ENCODE measurements at places on chromosomes 6 and 20.

GRCh38 chr6:5766260-5766659 lies 240.5 kb downstream of the NRN1 start:
- no peak for DNase-seq

GRCh38 chr6:14520536-14520935 lies 403.0 kb downstream of the CD83 start:
- no peak for DNase-seq

DNA sequence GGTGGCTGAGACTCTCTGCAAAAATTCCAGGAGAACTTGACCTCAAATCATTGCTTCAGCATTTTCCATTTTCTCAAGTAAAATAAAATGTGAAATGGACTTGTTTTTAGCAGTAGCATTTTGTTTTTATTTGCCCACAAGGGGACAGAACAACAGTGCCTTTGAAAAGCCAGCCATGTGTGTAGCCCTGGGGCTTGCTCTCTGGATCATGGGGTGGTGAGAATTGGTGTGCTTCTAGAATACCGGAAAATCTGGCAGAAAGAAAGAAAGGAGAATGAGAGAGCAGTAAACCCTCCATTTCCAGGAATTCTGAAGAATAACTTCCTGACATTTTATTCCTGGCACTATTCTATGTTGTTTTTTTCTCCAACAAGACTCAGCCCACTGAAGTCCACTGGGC lies 254.7 kb upstream of the MOCS1 start:
- no peak for DNase-seq

DNA sequence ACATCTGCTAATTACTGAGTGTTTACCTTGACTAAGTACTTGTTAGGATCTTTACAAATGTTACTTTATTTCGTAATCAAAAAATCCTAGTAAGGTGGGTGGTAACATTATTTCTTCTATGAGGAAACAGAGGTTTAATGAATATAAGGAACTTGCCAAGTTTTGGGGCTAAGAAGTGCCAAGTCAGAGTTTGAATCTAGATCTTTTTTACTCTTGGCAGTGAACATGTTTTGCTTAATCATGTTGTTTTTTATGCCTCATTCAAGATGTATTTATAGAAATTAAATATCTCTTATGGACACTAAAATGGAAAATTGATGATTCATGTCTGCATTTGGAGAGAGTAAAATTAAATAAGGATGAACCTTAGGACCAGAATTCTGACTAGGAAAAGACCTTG lies 393.7 kb downstream of the UTRN start:
- DNase-seq: no peak

DNA sequence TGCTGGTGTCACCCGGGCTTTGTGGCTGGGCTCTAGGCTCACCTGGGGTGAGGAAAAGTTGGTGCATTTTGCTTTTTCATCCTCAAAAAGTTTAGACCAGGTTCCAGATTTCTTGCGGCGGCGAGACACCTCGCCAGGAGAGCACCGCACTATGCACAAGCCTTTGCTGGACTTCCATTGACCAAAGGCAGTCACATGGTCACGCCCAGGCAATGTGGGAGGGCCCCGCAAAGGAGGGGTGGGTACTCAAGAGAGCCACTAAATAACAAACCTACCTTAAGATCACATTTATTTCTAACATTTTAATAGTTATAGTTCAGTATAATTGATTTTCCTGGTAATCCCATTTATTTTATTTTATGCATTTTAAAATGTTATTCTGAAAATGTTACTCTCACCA lies 3.0 kb upstream of the KIF16B start:
- DNase-seq: no peak

- DNase-seq: no peak
Measured at GRCh38 chr6:25311331-25311840, 32.2 kb downstream of the CARMIL1 start.

DNA sequence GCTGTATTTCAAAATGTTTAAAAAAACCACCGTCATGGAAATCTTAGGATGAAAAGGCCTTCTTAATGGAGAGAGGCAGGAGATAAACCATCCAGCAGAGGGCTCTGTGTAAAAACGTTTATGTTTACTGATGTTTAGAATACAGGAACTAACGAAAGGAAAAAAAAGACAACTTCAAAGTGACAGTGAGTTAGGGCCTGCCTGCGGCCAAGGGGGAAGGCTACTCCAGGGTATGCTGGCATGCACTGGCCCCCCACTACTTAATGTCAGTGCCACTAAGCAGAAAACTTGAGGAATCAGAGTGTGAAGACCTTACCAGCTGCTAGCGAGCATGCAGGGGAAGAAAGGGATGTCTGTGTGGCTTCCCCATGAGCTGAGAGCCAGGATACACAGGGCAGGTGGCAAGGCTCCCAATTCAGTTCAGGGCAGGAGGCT lies 47.7 kb downstream of the AKAP7 start:
- no peak for DNase-seq

- no peak for DNase-seq
Measured at GRCh38 chr6:112269114-112269513, 14.7 kb upstream of the LAMA4 start.

- DNase-seq: no peak
Measured at GRCh38 chr20:1629321-1629720, 9.5 kb upstream of the SIRPB1 start.

GRCh38 chr6:7203939-7204338 lies 96.2 kb downstream of the RREB1 start:
- DNase-seq: no peak

DNA sequence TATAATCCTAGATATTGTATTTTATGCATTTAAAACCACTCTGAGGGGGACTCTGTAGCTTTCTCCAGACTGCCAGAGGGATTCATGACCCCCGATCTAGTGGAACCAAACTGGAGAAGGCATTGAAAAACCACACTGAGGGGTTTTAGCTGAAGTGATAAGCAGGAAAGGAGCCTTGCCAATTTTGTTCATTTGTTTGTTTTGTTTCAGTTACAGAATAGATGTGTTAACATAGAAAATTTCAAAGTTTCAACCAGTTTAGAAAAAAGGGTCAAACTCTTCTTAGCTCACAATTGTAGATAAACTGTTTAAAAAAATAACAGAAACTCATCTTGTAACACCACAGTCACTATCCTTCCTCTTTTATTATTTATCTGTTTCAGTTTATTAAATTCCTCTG lies 19.8 kb downstream of the TAB2 start:
- DNase-seq: no peak

DNA sequence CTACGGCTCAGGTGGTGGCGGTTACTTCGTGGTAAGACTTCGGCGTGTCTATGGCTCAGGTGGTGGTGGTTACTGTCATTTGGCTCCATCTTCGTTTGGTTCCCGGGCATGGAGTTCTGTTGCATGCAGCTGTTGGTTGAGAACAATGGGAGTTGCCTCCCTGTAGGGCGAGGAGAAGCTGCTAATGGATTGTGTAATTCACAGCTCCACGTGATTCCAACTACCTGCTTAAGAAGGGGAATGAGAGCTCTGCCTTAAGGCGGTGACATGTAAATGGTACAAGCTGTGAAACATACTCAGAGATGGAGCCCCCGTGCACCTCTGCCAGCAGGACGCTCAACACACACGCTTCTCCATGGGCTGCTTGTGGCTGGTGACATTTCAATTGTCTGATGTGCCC lies 12.4 kb upstream of the DACT2 start:
- no peak for DNase-seq

- DNase-seq: no peak
Measured at GRCh38 chr20:45951925-45952834, 17.7 kb downstream of the PCIF1 start.

GRCh38 chr6:167719920-167720319 lies 106.8 kb upstream of the AFDN start:
- DNase-seq: no peak

DNA sequence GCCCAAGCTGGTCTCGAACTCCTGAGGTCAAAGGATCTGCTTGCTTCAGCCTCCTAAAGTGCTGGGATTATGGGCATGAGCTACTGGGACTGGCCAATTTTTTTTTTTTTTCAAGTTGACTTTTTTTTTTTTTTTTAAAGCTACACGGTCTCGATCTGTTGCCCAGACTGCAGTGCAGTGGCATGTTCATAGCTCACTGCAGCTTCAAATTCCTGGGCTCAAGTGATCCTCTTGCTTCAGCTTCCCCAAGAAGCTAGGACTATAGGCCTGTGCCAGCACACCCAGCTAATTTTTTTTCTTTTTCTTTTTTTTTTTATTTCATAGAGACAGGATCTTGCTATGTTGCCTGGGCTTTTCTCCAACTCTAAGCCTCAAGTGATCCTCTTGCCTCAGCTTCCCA lies 59.5 kb downstream of the NCOA3 start:
- no peak for DNase-seq

GRCh38 chr6:31829633-31830283 lies 2.2 kb downstream of the HSPA1B start:
- no peak for DNase-seq

- no peak for DNase-seq
Measured at GRCh38 chr20:62852196-62852595, 9.4 kb downstream of the TCFL5 start.

DNA sequence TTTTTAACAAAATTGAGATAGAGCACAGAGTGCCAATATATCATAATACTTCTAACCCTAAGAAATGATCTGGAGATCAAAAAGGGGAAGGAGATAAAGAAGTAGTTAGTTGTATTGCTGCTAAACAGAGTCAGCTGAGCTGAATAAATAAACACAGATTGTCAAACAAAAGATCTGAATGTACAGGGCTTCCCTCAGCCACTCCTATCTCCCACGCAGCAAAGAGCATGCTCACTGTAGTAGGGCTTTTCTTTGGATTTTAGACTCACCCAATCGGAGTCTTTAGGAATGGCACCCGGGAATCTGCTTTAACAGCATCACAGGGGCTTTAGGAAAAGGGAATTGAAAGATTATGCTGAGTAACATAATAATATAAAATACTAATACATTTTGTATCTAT lies 222.2 kb upstream of the STXBP5 start:
- DNase-seq: no peak

DNA sequence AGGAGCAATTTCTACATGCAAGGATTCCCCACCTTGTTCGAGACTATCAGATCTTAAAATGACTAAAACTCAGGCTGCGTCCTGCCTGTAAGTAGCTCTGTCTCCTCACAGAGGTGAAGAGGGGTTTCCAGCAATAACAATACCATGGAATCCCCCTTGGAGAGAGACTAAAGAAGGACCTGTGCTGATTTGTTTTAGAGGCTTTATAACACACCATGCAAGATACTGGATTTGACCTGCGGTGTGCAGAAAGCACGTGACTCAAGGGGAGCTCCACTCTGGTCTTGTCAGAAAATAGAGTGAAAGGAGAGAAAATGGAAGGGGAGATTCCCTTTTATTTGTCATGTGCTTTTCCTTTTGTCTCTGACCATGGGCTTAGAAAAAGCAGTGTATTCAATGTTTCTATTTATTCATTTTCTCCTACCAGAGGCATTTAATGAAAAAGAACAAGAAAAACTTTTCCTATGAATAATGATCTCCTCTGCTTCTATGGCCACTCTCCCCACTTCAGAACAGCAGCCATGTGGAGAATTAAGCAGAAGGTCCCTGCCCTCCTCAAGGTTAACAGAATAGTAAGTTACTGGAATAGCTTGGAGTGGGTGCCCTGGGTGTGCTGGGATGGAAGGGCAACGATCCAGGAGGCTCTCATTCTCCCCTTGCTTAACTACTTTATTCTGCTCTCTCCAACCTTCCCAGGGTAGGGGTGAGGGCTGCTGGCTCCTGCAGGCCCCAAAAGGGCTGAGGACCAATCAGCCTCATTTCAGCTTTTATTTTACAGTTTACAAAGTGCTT lies 19.2 kb upstream of the MRPS10 start:
- no peak for DNase-seq

DNA sequence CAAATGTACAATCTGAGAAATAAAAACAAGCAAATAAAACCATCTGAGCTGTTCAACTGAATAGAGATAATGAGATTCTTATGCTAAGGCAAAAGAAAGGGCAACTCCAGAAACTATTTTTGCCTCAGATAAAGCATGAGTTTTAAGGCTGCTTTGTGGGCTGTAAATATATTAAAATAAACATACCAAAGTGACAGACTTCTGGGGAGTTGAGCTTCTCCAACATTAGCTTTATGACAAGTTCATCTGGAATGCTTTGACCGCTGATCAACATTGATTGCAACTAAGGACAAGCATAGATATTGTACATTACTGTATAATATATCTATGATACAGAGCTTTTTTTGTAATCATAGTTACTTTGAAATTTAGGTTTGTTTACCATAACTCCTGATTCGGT lies 19.3 kb downstream of the AK9 start:
- no peak for DNase-seq

DNA sequence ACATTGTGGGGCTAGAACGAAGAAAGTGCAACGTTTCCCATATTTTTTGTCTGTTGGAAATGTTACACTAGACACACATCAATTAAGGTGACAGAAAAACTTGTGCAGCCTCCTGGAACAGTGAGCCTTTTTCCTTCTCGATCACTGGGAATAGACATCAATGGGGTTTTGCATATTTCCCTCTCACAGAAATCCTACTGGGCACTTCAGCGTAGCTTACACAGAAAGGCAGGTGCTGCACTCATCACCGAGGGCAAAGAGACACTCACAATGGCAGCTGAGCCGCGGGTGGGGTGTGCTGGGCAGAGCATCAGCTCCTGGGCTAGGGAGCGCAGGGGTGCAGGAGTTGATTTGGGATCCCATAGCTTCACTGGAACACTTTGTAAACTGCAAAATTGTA lies 64.5 kb downstream of the THBS2 start:
- DNase-seq: no peak

GRCh38 chr6:104229057-104229456 lies 630.7 kb downstream of the HACE1 start:
- no peak for DNase-seq

DNA sequence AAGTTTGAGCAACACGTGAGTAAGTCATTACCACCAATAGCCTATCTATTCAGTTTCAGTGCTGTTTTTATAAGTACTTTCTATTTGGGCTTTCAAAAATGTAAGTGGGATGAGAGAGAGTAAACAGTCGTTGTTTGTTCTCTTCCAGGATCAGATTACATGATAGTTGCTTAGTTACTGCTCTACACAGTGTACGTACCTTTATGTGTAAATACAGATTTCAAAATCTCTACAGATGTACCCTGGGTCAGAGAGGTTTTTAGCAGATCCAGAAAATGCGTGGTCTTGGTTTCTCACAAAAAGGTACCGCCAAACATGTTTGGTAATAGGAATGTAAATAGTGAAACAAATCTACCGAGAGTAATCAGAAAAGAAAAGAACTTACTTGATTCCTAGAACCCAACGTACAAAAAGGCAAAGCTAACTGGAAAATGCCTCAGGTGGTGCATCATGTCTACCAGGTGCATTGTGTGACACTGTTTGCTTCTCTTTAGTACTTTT lies 421.1 kb downstream of the BCKDHB start:
- no peak for DNase-seq

DNA sequence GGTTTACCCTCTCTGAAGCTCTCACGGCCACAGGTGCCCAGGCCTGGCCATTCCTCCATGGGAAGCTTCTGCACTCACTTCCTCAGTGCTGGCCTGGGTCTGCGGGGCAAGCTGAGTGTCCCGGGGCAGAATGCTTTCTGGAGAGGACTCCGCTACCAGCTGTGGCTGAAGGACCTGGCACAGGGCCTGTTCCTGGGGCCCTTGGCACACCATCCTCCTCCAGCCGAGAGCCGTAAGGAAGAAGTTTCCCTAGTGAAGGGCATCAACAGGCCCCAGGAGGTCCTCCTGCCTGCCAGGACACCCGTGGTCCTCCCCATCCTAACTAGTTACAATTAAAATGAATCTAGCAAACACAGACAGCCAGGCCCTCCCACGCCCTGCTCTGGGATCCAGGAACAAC lies 14.0 kb upstream of the KCNK15 start:
- no peak for DNase-seq
